ENCODE measurements at places on chromosomes 3 and 15. TPM values are rescaled to one million over a fixed set of nuclear protein-coding genes. Genes with fewer than 3 reads are reported as not detected.

The HEG1 gene
- total RNA-seq = 4.1 TPM

- no peak for DNase-seq
These were observed 14.4 kb downstream of the GK5 start for GRCh38 chr3:142211034-142211433.

GRCh38 chr3:115772951-115773350, 149.6 kb downstream of the GAP43 start:
- DNase-seq = no peak

DNA sequence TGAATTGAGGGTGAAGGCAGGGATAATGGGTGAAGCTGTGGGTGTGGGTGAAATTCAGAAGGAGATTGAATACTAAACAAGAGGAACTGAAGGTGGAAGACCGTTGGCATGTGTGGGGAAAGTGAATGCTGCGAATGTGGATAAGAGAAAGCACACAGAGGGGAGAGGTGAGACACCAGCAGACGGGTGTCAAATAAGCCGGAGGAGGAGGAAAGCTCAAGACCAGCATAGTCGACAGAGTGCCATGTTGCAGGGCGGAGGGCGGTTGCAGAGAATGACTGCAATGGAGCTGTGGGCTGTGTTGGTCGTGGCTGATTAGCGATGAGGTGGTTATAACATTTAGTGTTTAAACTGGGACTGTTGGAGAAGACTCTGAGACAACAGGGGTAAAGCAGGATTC, 16.4 kb upstream of the HCN4 start:
- DNase-seq = no peak

DNA sequence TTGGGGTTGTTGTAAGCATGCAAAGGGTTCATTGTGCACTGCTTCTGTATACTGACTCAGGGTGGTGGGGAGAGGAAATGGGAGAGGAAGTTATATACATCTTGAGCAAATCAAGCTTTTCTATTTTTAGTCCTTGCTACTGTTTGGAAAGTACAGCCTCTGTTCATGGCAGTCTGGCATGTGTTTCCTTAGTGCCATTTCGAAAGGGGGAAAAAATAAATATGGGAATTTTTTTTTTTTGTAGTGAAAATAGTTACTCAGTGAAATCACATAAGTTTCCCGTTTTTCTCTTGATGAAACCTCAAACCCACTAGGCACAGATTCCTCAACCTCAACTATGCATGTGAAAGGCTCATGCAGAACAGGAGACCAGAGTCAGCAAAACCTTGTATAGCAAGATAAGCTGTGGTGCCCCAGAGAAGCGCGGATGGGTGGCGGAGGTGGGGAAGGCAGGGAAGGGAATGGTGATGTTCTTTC, 353.3 kb downstream of the LPP start:
- DNase-seq = no peak

DNA sequence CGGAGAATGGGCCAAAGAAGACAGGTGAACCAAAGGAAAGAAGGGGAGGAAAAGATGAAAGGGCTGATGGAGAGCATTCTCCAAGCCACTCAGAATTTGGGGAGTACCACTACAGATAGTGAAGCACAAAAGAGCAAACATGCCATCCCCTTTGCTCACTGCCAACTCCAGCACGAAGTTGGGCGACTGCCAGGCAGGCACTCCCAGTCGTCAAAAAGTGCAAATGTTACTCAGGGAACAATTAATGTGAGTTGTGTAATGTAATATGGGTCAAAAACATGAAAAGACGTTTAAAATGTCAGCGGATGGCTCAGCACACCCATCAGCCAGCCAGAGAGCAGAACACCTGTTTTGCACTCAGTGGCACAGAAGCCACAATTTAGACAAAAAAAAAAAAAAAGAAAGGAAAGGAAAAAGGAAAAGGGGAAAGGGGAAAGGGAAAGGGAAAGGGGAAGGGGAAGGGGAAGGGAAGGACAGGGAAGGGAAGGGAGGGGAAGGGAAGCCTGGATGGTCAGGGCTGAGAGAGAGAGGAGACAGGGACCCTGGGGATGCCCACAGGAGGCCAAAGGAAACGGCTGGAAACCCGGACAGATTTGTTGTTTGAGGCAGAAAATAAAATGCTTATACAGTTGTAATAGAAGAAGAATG, 82.7 kb downstream of the COL8A1 start:
- no peak for DNase-seq

GRCh38 chr15:38479756-38480155, 25.8 kb downstream of the FAM98B start:
- no peak for DNase-seq

- DNase-seq = no peak
These were observed 27.9 kb downstream of the MED12L start for GRCh38 chr3:151113343-151113742.

Data from progenitor cell of endocrine pancreas (in vitro differentiated cells).